ENCODE measurements at places on chromosomes 16 and 17.

DNA sequence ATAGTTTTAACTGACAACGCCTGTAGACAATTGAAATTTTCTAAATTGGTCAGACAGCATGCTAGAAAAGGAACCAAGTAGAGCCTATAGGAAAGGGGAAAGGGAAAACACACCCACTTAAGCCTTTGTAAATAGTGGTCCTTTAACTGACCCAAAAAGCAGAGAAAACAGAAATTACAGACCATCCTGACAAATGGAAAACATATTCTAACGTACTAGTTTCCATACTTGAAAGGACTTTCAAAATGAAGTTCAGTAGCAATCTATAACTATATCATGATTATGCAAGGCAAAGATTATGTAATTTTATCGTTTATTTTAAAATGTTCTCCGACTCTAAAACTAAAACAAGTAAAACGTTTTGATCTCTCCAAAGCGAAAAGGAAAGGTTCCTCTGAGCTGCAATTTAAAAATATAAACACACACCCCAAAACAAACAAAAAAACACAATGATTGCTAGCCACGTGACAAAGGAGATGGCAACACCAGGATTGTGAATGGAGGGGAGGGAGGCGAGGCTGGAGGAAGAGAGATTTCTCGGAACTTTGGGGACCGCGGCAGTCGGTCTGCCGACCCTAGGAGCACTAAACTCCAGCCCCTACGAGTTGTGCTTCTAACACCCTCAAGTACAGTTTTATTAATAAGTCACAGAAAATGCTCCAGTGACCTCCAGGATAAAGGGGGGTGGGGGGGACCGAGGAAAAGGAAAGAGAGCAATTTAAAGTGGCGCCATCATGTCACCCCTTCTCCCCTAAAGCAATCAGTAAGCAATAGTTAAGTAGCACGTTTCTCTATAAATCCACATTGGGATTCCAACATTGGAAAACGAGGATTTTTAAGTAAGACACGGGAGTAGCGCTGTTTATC, 1.7 kb downstream of the KANSL1 start:
- DNase-seq, result peak; percentile 60

GRCh38 chr16:31423801-31424200, 4.4 kb downstream of the COX6A2 start:
- no peak for DNase-seq

DNA sequence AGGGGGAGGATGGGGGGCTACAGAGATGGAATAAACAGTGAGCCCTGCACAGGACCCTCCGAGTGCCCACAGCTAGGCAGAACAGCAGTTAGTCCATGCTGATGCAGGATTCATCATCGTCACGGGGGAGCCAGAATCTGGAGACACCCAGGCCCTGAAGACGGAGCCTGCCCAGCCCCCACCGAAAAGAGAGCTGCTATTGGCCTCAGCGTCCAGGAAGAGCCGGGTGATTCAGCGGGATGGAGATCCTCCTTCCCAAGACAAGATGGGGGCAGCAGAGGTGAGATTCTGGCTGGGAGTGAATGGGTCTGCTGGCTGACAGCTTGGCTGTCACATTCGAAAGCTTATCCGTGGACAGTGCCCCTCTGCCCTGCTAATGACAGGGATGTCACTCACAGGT, 133.6 kb upstream of the CRHR1 start:
- DNase-seq, result no peak

GRCh38 chr17:65519462-65519861, 42.0 kb downstream of the AXIN2 start:
- no peak for DNase-seq

- DNase-seq, result no peak
Observed at GRCh38 chr16:1653023-1653422, 25.1 kb upstream of the JPT2 start.

DNA sequence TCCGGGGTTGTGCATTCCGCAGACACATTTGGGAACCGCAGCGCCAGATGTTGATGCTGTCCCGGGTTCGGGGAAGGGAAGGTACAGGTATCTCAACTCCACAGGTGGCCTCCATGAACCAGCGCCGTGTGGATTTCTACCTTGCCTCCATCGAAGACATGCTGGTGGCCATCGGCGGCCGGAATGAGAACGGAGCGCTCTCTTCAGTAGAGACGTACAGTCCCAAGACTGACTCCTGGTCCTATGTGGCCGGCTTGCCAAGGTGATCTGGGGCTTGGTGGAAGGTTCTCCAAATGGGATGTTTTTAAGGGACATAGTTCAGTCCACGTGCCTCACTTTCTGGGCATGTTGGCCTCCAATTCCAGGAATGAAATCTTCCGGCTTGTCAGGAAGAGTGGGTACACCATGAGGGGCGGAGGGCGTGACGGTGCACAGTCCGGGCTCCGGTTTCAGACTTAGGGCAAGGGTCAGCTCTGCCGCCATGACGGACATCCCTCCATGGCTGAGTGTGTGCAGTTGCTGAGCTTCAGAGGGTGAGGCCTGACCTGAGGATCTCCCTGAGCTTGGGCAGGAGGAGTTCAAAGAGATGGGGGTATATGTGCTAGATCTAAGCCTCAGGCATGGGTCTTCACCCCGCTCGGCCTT, 11.5 kb downstream of the KLHL36 start:
- no peak for DNase-seq

- peak; percentile 34 for DNase-seq
Observed at GRCh38 chr17:74296548-74296936, 22.5 kb downstream of the DNAI2 start.

- peak; percentile 64 for DNase-seq
Observed at GRCh38 chr17:48470388-48471034, 40.5 kb upstream of the SKAP1 start.

- no peak for DNase-seq
Observed at GRCh38 chr16:21028728-21029127, 121.9 kb downstream of the DNAH3 start.

GRCh38 chr16:81548876-81549546, 104.4 kb downstream of the CMIP start:
- DNase-seq, result no peak

- no peak for DNase-seq
Observed at GRCh38 chr17:7081341-7082062, 1.5 kb upstream of the CLEC10A start.

DNA sequence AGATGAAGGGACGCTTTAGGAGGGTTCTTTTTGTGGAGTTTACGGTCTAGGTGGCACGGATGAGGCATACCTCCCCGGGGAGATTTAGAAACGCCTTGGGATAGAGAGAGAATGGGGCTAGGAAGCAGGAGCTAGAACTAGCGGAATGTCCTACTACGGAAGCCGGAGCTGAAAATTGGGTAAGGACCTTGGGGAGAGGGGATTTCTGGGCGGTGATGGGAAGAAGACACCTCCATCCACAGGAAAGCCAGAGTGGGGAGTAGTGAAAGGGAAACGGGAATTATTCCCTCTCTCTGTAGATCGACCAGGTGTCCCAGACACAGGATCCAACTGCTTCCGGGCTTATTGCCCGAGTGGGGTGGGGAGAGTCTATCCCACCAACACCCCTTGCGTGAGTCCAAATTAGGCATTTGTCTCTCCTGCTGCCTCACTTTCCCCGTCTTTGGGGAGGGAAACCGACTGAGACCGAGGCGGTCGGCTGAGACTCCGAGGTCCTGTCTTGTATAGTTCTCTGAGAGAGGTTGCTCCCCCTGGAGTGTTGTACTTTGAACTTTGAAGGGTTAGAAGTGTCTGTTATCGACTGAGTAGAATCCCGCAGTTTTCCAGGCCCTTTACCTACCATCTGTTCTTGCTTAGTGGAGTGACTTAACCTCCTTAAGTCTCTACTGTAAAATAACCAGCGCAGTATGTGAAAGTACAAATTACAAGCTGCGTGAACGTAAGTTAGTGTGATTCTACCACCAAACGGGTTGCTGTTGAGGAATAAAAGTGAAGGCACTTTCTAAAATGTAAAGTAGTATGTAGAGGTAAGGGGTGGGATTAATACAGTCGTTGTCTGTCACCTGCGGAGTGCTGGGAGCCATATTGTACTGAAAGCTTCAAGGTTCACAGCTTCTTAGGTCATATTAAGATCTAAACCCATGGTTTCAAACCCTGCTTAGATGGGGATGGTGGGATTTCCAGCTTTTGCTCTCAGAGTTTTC, 1.0 kb downstream of the RSPRY1 start:
- DNase-seq, result peak; percentile 12

DNA sequence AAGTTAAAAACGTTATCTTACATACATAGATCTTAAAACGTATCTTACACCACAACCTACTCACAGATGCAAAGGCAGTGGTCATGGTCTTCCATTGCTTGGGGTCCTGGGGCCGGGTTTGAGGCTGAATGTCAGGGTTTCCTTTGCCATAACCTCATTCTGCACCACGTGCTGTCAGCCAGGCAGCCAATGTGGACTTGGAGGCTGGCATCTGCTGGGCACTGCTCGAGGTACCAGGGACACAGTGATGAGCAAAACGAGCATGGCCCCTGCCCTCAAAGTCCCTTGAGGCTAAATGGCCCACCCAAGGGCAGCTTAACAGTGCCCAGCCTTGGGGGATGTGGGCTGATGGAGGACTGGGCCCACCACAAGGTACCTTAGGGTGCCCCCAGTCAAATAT, 35.8 kb upstream of the RGS9 start:
- no peak for DNase-seq

- DNase-seq, result peak; percentile 96
Observed at GRCh38 chr17:33234930-33235685, 58.0 kb downstream of the ASIC2 start.

- DNase-seq, result no peak
Observed at GRCh38 chr17:77165577-77165976, 24.8 kb downstream of the SEC14L1 start.

DNA sequence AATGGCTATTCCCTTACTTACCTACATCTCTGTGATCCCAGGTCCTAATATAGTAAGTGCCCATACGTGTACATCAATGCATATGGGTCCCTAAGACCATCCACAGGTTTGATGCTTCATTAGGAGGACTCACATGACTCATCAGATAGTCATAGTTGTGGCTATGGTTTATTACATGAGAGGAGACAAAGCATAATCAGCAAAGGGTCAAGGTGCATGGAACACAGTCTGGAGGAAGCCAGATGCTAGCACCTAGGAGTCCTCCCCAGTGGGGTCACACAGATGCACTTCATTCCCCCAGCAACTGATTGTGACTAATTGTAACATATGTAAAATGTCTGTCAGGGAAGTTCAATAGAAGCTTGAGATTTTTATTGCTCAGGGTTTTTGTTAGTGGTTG, 42.8 kb downstream of the PHKB start:
- peak; percentile 18 for DNase-seq

GRCh38 chr17:13152501-13152900, 134.7 kb upstream of the ELAC2 start:
- DNase-seq, result no peak

GRCh38 chr16:88698646-88699045, 7.6 kb downstream of the RNF166 start:
- no peak for DNase-seq

DNA sequence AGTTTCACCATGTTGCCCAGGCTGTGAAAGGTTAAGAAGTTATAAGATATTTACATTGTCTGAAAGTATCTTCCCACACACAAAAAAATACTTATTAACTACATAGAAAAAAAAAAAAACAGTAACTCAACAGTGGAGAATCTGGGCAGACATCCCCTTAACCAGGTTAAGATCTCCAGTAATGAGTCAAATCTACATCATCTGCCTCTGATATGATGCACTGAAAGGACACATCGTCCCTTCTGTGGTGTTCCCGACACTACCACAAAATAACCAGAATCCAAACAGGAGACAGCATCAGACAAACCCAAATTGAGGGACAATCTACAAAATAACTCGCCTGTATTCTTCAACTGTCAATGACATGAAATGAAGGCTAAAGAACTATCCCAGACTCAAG, 40.0 kb downstream of the CMTM4 start:
- DNase-seq, result no peak

GRCh38 chr17:927611-928461, 51.7 kb downstream of the NXN start:
- DNase-seq, result peak; percentile 90

DNA sequence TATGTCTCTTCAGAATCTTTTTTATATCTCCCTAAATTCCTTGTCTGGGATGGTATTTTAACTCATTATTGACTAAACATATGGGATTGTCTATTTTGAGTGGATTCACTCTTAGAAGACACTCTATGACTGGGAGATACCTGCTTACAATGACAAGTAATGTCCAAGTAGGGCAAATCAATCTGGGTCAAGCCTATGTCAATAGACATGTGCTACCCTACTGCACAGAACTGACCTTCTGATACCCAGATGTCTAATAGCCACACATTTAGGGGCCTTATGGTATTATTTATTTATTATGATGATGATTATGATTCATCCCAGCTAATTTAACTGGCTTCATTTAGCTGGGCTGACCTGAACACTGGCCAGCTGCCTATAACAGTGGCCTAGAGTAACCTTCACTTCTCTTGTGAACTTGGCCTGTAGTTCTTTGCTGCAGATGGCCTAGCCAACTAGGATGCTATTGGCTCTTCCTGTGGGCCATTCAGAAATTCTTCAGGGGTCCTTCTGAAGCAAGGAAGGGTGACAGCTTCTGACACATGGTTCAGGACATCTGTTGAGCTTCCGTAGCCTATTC, 138.0 kb downstream of the ANKFN1 start:
- peak; percentile 15 for DNase-seq

- DNase-seq, result no peak
Observed at GRCh38 chr17:28970879-28971278, 19.6 kb upstream of the PHF12 start.

GRCh38 chr16:2954656-2955381, 9.3 kb upstream of the KREMEN2 start:
- no peak for DNase-seq

- no peak for DNase-seq
Observed at GRCh38 chr16:8682551-8683259, 8.3 kb downstream of the ABAT start.

GRCh38 chr16:14098081-14098480, 27.0 kb downstream of the MRTFB start:
- no peak for DNase-seq

DNA sequence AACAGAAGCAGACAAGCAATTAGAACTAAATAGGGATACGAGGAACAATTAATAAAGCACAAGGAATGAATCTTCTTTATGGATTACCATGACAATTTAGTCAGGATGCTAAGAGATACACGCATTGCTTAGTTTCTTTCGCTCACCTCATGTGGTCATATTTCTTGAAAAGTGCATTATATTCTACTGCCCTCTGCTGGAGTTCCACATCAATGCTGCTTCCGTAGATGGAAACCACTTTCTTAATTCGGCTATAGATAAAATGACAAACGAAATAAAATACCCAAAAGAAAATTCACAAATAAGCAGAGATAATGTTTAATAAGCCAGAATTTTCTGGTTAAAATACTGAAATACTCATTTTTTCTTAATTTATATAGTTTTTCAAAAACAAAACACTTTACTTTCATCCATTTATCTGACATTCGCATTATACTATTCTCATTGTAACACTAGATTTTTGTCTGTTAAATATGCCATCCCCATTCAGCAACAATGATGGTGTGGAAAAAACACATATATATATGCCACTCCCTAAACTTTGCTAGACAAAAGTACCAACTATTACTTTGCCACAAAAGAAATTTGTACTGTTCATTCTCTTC, 22.0 kb upstream of the PHLPP2 start:
- peak; percentile 42 for DNase-seq

DNA sequence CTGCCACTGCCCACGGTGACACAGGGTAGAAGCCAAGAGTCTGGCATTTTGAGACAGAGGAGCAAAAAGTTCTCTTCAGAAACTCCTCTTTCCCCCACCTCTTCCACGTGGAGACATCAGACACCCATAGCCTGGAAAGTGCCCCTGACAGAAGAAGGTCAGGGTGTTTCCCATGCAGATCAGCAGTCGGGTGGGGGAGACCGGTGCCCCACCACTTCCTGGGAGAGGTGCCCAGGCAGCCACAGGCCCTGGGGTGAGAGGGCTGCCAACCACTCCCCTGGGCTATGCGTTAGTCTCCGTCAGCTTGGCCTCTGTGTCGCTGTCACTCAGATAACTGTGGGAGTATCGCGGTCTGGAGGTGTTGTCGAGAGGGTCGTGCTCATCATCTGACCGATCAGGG, 31.5 kb downstream of the PIPOX start:
- DNase-seq, result no peak
